ENCODE measurements at places on chromosomes 16 and 17. TPM values are rescaled to one million over a fixed set of nuclear protein-coding genes. Genes with fewer than 3 reads are reported as not detected.

DNA sequence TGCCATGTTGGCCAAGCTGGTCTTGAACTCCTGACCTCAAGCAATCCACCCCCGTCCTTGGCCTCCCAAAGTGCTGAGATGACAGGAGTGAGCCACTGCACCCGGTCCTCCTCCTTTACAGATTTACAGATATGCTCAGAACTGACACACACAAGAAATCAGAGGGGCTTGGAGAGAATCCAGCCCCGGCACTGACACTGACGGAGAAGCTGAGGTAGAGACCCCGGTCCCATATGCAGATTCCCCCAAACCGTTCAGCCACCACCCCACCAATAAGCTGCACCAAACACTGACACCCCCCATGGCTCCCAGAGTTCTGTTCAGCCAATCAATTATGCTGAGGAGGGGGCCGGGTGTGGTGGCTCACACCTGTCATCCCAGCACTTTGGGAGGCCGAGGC is 141.1 kb upstream of the RPH3AL start:
- H3K27ac ChIP-seq, result no peak overlapping the region
- H3K27me3 ChIP-seq, result peaks cover 6% of the 10 kb centered on the region
- H3K36me3 ChIP-seq, result no peaks in the 10 kb centered on the region
- H3K4me1 ChIP-seq, result peaks cover 3% of the 10 kb centered on the region

- no peaks in the 10 kb centered on the region for H3K4me1 ChIP-seq
- no peak for DNase-seq
- no peak overlapping the region for H3K27ac ChIP-seq
These were observed 234.8 kb downstream of the MAF start for GRCh38 chr16:79365702-79366101.

DNA sequence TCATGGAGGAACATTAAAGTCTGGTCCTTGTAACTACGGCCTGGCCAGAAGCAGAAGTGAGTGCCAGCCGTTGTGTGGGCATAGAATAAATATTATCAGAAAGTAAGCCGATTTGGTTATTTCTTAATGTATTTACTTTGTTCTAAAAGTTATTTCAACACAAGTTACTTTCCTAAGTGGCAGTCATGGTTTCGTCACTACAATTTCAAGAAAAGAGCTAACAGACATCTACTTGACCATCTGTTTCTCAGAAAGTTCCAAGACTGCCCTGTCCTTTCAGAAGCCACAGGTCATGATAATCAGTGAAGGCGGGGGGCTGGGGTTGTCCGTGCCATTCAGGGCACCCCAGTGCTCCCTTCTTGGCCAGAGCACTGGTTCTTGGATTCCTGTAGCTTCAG is 14.9 kb upstream of the FASN start:
- no peak overlapping the region for H3K4me3 ChIP-seq
- no peaks in the 10 kb centered on the region for H3K36me3 ChIP-seq
- no peaks in the 10 kb centered on the region for H3K4me1 ChIP-seq
- DNase-seq, result no peak
- H3K27me3 ChIP-seq, result no peaks in the 10 kb centered on the region

- no peak for DNase-seq
- H3K4me1 ChIP-seq, result peaks cover 4% of the 10 kb centered on the region
- no peaks in the 10 kb centered on the region for H3K27me3 ChIP-seq
- no peak overlapping the region for H3K27ac ChIP-seq
- H3K36me3 ChIP-seq, result no peaks in the 10 kb centered on the region
- no peak overlapping the region for H3K4me3 ChIP-seq
These were observed 18.8 kb upstream of the PLLP start for GRCh38 chr16:57303021-57303909.

The NLE1 gene
- total RNA-seq, result 18.1 TPM

Data from A673 (cell line).